Activated T-helper 1 cell treated with anti-CD3 and anti-CD28 coated beads, Interleukin-2, amount 50 U/mL, for 16 hours (primary cell): ENCODE measurements at places on chromosomes 16 and 17.

DNA sequence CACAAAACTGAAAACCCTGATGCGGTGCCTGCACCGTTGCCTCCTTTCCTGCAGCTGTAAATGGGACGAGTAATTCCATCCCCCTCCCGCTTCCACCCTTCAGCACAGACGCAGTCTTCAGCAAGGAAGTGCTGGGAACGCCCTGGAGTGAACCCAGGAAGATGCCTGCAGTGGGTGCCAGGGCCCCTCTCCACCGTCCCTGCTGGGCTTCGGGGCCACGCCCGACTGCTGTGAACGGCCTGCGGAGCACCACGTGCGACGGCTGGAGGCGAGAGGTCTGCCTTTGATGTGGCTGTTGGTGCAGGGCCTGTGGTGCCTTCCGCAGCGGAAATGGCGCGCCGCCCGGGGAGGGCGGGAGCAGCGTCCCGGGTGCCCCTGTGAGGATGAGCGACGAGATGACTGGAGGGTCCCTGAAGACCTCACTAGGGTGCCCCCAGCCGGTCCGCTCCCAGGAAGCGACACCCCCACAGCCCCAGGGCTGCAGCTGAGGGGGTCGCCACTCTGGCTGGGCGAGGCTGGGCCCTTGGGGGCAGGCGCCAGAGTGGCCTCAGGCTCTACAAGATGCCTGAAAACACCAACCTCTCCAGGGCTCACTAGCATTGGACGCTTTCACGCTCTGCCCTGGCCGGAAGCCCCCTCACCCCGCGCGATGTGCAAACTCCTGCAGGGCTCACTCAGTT is 749 bp upstream of the MC1R start:
- DNase-seq: peak; percentile 59

DNA sequence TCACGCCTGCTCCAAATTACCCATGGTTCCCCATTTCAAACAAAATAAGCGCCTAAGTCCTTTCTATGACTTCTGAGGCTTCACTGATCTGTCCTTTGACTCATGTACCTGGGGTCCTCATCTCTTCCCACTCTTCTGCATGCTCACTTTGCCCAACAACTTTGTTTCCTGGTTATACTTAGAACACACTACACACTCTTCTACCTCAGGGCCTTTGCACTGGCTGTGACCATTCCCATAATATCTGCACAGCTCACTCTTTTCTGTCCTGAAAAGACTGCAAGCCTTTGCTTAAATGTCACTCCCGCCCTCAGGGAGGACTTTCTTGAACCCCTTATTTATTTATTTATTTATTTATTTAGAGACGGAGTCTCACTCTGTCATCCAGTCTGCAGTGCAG is 14.1 kb downstream of the CDH1 start:
- DNase-seq: no peak

DNA sequence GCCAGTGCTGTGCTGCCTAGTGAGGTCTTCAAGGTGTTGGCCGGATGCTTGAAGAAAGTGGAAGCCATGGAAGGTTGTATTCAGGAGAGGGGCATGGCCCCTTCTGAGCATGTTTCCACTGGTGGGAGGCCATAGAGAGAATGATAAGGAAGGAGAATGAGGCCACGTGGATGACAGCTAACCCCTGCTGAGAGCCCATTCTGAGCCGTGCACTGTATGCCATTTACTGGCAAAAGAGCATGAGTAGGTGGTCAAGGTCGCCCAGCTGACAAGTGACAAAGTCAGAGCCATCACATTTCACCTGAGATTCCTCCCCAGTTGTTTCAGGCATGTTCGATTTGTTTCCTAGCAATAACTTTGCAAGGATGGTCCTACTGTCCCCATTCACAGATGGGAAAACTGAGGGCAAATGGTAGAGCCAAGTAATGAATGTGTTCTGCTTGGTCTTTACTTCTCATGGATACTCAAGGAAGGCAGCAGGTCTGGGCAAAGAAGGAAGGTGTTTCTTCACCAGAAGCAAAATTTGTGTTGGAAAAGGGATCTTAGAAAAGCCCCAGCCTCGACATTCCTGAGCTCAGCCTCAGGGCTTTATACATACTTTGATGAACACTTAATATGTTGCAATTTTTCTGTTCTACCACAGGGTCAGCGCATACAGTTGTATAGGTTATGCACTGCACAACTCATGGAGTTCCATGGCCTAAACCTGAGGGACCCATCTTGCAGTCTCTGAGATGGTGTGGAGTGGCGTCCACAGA is 10.5 kb upstream of the NKD1 start:
- DNase-seq: no peak

DNA sequence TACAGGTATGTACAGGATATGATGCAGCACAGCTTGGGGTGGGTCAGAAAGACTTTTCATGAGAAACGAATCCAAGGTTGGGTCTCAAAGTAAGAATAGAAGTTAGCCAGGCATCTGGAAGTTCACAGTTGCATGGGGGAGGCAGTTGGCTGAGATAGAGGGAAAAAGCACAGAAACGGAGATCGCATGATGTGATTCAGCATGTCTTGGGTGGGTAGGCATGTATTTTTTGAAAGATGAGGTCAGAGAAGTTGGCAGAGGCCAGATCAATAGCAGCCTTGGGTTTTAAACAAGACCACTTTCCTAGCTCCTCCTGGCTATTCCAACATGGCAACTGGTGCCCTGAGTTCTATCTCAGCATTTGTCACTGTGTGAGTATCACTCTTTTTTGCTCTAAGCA is 67.2 kb downstream of the PCTP start:
- DNase-seq: no peak

GRCh38 chr16:20192801-20193200 is 119.1 kb upstream of the GPR139 start:
- no peak for DNase-seq

DNA sequence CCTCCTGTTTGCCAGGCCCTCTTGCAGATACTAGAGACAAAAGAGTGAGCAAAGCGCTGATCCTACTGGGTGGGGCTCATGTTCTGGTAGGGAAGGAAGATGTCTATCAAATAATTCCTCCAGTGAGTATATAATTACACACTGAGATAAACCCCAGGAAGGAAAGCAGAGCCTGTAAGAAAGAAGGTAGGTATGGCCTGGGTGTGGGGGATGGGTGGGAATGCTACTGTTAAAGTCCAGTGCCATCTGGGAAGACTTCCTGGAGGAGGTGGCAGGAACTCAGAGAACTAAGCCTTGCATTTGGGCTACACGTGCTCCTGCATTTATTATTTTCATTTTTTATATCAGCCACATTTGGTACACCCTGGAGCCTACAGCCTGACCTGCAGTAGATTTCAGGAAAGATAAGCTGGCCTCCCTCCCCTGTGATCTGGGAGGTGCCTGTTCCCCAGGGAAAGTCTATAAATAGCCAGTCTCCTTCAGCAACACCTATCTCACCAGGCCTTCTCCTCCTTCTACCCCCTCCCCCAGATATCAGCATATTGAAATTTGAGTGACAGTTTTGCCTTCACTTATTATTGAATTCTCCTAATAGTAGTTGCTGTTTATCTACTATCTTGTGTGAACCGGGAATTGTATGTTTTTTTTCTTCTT is 11.5 kb downstream of the ATP2C2 start:
- no peak for DNase-seq

- DNase-seq: no peak
Observed at GRCh38 chr17:54983260-54983659, 14.7 kb downstream of the STXBP4 start.

DNA sequence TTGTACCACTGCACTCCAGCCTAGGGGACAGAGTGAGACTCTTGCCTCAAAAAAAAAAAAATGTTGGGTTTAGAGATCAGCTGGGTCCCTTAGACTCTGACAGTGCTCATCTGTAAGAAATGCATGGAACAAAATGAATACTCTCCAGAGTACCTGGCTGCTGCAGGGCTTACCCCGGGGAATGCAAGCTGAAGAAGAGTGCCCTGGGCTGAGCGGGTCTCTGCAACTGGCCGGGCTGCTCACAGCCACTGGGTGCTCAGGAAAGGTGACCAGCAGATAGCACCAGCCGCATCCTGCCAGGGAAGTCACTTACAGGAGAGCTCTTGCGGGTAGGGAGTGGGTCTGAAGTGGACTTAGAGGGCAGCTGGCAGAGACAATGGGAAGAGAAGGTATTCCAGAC is 82.1 kb downstream of the GAS7 start:
- no peak for DNase-seq

GRCh38 chr16:11706180-11706742 is 36.4 kb downstream of the TXNDC11 start:
- no peak for DNase-seq

DNA sequence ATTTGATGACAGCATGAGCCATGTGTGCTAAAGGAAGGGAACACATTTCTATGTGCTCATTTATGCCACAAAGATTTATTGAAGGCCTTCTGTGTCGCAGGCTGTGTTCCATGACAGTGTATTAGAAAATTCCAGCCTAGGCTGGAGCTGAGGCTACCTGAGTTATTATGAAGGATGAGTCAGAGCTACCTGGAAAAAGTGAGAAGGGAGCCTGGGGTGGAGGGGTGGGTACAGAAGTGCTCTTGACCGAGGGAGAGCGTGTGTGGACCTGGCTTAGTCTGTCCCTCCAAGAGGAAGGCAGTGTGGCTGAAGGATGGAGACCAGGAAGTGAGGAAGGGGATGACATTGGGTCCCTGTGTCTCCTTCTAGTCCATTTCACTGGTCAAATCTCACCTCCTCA is 98.3 kb downstream of the N4BP1 start:
- no peak for DNase-seq

GRCh38 chr17:73068322-73069153 is 23.9 kb downstream of the SLC39A11 start:
- DNase-seq: no peak

GRCh38 chr17:50205111-50205962 is 3.9 kb upstream of the COL1A1 start:
- DNase-seq: no peak

GRCh38 chr16:47865337-47865855 is 290.4 kb downstream of the ABCC12 start:
- no peak for DNase-seq

DNA sequence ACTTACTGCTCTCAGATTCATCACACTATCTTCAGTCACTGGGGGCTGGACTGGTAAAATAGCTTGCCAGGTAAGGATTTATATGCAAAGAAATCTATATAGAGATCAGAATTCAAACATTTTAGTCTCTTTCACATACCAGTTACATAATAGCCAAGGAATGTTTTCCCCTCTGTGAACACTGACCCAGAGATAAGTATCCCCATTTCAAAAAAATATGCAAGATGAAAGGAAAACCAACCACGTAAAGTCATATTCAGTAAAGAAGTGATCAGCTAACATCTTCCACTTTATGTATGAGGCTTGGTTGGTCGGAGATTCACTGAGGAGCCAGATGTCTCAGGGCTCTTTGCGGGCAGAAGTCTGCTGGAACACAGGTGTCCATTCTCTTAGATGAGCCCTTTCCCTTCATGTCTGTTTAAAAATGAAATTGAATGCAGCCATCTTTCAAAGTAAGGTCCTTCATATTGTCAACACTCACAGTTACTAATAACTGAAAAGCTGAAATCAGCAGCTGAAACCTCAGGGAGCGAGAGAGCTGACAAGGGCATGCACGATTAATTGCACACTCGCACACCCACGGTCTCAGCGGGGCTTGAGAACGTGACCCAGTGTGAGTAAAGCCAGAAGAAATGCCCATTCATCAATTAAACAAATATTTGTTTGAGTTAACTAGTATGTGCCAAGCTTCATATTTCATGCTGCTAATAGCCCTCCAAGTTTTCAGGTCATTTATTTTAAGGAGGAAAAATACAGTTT is 161.2 kb downstream of the MRTFB start:
- no peak for DNase-seq

GRCh38 chr16:89855301-89855945 is 18.0 kb upstream of the TCF25 start:
- no peak for DNase-seq

DNA sequence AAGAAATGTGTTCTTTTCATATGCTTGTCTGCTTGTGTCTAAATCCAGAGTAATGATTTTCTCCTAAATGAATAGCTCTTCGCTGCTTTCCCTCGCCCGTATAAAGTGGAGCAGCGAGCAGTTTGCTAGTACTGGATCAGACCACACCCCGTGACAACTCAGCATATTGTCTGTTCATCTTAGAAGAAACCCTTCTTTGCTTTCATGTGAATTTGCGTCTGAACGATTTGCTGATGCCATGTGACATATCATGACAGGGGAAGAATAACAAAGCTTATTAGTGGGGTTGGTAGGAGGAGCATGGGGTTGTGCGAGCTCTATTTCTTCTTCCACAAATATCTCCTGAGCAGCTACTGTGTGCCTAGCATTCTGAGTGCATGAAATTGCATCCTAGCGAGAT is 44.1 kb upstream of the CACNG4 start:
- no peak for DNase-seq

DNA sequence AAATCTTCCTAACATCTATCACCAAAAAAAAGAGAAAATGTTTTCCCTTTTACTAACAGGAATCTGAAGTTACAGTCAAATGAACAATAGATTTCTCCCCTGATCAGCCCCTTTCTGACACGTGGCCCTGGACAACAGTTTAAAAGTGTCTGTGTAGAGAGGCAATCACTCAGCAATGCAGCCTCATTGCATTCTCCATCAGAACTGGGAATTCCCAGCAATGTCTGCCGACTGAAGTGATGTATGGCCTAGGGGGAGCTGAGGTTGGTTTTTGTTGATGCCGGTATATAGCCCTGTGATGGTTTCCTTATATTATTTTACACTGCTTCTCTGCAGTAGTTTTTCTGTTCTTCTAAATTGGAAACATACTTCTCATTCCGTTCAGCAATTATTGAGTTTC is 904.3 kb upstream of the CDH8 start:
- no peak for DNase-seq

DNA sequence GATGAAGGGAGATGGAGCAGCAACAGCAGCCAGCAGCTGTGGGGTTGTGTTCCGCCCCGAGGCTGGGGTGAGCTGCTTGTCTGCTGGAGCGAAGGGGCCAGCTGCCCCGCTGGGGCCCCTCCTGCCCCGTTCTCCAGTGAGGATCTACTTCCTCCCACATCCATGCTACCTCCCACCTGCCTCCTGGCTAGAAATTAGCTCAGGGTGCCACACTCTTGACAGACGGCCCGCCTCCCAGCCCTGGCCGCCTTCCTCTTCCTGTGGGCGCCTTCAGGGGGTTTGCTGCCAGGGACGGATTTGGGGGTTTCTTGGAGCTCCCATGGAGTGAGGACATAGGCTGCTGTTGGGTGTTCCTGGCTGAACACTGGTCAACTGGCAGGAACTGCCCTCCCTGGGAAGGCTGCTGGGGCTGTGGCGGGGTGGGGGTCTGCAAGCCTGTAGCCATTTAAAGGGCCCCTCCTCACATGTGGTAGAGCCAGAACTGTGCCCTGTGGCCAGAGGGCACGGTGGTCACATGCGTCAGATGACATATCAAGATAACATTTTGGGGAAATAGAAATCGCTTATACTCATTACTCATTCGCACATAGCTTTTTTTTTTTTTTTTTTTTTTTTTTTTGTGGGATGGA is 13.1 kb downstream of the TBC1D24 start:
- DNase-seq: no peak

DNA sequence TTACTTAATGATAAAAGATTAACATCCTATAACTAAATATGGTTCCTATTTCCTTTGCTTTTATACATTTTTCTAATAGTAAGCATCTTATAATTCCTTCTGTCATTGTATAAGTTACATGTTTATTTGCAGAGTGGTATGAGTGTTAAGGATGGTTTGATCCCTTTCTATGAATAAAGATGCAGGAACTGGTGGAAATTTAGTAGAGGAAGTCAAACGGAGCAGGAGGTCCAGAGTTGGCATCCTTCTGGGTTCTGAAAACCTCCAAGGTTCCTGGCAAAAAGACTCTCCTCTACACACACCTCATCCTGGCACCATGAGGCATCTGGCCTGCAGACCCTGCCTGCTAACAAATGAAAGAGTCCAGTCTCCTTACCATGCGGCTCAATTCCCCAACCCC is 296.8 kb downstream of the SOX9 start:
- DNase-seq: no peak
